ENCODE measurements at places on chromosomes 5 and 9.

DNA sequence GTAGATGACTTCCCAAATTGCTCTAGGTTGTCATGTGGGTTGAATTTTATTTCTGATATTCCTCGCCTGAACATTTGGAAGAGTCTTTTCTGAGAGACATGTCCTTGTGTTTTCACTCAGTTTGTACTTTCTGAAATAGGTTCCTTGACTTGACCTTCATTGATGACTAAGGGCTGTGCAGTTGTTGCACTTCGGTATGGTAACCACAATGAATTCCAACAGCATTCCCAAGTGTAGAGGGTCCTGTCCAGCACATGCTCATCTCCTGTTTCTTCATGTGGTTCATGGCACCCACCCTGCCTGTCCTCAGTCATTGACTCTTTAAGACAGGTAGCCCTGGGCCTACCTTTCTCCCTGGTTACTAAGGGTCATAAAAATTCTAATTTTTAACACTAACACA, 527.8 kb downstream of the MTRR start:
- no peak for DNase-seq

DNA sequence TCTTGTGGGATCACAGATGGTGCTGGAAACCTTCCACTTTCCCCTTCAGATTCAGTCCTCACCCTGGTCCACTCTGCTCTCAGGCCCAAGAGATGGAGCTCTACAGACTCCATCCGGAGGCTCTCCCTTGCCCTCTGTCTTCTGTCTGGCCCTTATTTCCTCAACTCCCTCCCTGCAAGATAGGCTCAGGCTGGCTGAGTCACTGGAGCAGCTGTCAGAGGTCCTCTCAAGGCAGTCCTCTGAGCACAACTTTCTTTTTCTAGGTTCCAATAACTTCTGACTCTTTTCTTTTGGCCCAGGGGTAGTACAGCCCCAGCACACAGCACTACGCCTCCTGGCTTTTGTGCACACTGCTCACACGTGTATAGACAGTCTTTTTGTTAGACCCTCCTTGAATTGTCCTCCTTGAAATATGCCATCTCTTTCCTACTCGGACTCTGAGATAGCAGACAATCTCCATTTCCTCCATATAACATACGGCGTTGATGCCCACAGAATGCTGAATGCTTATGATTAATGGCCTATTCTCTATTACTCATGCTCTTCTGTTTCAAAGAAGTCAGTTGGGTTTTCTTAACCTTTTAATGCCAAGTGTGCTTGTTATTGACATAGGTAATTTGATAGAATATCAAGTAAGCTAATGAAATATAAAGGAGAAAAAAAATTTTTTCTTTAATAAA, 193.1 kb downstream of the SLC12A2 start:
- peak; percentile 21 for DNase-seq

DNA sequence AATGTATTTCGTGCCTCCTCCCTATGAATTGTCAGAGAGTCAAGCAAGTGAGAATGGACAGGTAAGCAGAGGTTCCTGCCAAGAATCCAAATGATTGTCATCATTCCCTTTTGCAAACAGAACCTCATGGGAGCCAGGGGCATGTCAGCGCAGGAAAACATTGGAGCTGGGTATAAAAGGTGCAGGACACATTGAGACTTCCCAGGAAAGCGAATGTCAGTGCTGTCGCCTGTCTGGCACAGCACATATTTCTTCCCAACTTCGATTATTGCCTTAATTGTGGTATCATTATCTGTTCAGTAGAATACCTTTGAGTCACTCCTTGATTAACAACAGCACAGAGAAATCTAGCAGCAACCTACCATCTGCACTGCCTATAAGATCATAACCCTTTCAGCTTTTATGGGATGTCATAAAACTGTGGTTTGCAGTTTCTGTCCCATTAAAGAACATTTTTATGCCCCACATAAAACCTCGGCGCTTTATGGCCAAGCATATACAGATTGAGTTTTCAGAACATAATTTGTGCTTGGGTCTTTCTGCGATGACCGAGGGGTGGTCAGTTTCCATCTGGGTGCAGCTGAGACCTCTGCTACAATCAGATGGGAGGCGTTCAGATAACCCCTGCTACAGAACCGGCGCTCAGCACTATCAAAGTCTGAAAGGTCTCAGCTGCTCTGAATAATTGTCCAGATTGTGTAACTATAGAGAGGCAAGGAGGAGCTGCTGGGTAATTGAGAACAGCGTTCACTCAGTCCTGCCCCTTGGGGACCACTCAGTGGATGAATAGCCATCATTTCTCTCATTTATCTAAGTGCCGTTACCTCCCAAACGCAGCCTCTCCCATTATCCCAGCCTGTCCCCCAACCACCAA, 30.9 kb upstream of the WWC1 start:
- no peak for DNase-seq

- no peak for DNase-seq
These were observed 28.4 kb downstream of the PSAT1 start for GRCh38 chr9:78325343-78325742.

GRCh38 chr5:133565993-133566392, 46.3 kb downstream of the FSTL4 start:
- peak; percentile 59 for DNase-seq

DNA sequence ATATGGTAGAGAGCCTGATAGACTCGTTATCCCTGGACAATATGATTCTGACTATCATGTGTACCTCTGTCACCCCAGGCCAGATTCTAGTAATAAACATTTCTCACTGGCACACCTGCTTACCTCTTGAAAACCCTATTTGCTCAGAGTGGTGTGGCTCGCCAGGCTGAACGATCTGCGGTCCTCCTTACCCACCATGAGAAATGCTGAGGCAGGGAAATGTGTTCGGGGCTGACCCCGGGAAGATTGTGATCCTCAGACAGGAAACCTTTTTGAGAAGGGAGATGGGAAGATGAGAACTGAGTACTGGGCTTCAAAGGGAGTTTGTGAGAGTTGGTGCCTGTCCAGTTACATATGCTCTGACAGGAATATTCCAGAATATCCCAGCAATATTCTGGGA, 10.7 kb upstream of the PRXL2C start:
- DNase-seq, result no peak

- no peak for DNase-seq
These were observed 82.9 kb downstream of the RXRA start for GRCh38 chr9:134408939-134409737.

- no peak for DNase-seq
These were observed 12.0 kb downstream of the GLRX start for GRCh38 chr5:95810305-95811125.

GRCh38 chr9:123445981-123446610, 90.1 kb downstream of the CRB2 start:
- peak; percentile 19 for DNase-seq

- peak; percentile 97 for DNase-seq
These were observed 259.1 kb downstream of the SYK start for GRCh38 chr9:91060520-91061343.

- no peak for DNase-seq
These were observed 692.7 kb downstream of the DNAH5 start for GRCh38 chr5:13251623-13252376.

GRCh38 chr9:105191508-105192121, 52.8 kb upstream of the SLC44A1 start:
- DNase-seq, result peak; percentile 18

DNA sequence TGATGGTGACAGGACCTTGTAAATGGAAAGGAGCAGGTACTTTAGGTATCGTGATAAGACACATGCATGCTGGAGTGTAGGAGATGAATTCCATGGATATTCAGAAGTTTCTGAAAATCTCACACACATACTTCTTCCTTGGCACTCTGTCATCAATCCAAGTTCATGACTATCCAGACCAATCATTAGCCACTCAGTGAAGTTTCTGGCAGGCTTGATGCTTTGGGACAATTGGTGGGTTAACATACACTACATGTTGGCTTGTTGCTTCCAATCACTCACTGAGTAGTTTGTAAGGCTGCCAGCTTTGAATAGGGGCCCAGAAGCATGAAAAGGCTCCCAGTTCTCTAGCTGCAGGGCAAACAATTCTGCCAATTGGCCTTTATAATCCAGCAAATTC, 147.6 kb downstream of the CEMIP2 start:
- no peak for DNase-seq

- peak; percentile 38 for DNase-seq
These were observed 13.2 kb upstream of the FIBCD1 start for GRCh38 chr9:130952065-130952762.
